ENCODE measurements at places on chromosomes 3 and 15. TPM values are rescaled to one million over a fixed set of nuclear protein-coding genes. Genes with fewer than 3 reads are reported as not detected.

Gene FGD5
- total RNA-seq: 11.7 TPM

Gene TMEM43
- 172 TPM for total RNA-seq

Gene CPB1
- 0.54 TPM for total RNA-seq

Gene CLRN1
- total RNA-seq: not detected

Gene CYP8B1
- total RNA-seq: not detected

Gene EXD1
- total RNA-seq: not detected

Gene TMEM158
- total RNA-seq: 0.65 TPM

Gene ADPRH
- total RNA-seq: 3.5 TPM

Gene STARD9
- 4.5 TPM for total RNA-seq

Gene STRA6
- total RNA-seq: 0.39 TPM

Gene TRPM1
- total RNA-seq: not detected

Gene PPIP5K1
- 24.0 TPM for total RNA-seq

Gene CFAP161
- total RNA-seq: 0.26 TPM

Gene SMARCC1
- 37.2 TPM for total RNA-seq

Gene OR5K4
- not detected for total RNA-seq

Gene SAMMSON
- not detected for total RNA-seq

Gene ZBTB20
- total RNA-seq: 52.0 TPM

Gene ACOX2
- 3.2 TPM for total RNA-seq

Gene MUC20
- 1.6 TPM for total RNA-seq

Gene GYG1
- total RNA-seq: 70.6 TPM

Gene RETNLB
- total RNA-seq: not detected

Gene SEMA6D
- 10.5 TPM for total RNA-seq

Gene ZNF860
- 2.8 TPM for total RNA-seq

Gene SLC6A11
- not detected for total RNA-seq

Gene PTPN9
- total RNA-seq: 25.0 TPM

Gene CCK
- total RNA-seq: not detected

Data from articular chondrocyte of knee joint (primary cell).